ENCODE measurements at places on chromosomes 7 and 10. TPM values are rescaled to one million over a fixed set of nuclear protein-coding genes. Genes with fewer than 3 reads are reported as not detected.

TEX47 gene
- not detected for total RNA-seq

LFNG gene
- total RNA-seq, result 22.9 TPM

STOX1 gene
- total RNA-seq, result under 0.01 TPM

LLCFC1 gene
- not detected for total RNA-seq

WEE2 gene
- total RNA-seq, result not detected

SRRM3 gene
- total RNA-seq, result 0.67 TPM

AOAH gene
- 0.10 TPM for total RNA-seq

SOSTDC1 gene
- total RNA-seq, result not detected

Measured in vein endothelial cell (primary cell).